ENCODE measurements at places on chromosomes 13 and 19.
A peak's percentile ranks its signal among the peaks of the same experiment; 100 is the strongest.

GRCh38 chr13:110590577-110590976 is 24.8 kb upstream of the NAXD start:
- no peak for DNase-seq

DNA sequence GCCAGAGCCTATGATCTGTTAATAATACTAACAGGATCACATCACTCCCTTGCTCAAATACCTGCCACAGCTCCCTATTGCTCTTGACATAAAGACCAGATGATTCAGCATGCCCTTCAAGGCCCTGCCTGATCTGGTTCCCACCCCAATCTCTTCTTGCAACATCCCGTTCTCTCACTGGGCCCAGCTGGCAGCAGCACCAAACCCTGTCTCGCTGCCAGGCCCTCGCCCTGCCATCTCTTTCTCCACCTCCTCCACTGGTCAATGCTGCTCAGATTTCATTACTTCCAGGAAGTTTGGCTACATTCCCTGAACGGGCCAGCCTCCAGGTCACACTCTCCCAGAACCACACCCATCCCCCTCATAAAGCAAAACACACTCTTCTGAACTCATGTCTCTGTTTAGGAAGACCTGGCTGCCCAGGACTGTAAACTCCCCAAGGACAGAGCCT is 8.6 kb upstream of the BCAT2 start:
- no peak for DNase-seq

GRCh38 chr13:49533591-49534269 is 38.0 kb downstream of the PHF11 start:
- DNase-seq = no peak

GRCh38 chr19:3659746-3660112 is 33.1 kb upstream of the CACTIN start:
- no peak for DNase-seq

GRCh38 chr19:42762789-42763188 is 2.7 kb downstream of the PSG8 start:
- peak; percentile 39 for DNase-seq

All from retinal pigment epithelial cell (primary cell).